Mesendoderm (in vitro differentiated cells): ENCODE measurements at places on chromosomes 3 and 15.

GRCh38 chr3:197749315-197749600 is 425 bp upstream of the FYTTD1 start:
- DNase-seq: peak; percentile 65
- H3K4me3 ChIP-seq: peak overlapping the region; percentile 40
- H3K36me3 ChIP-seq: no peaks in the 10 kb centered on the region

GRCh38 chr3:52809662-52810377 is 15.2 kb downstream of the ITIH3 start:
- H3K36me3 ChIP-seq: no peaks in the 10 kb centered on the region
- H3K27ac ChIP-seq: no peak overlapping the region
- H3K4me1 ChIP-seq: no peaks in the 10 kb centered on the region
- DNase-seq: no peak
- no peak overlapping the region for H3K4me3 ChIP-seq

- H3K4me1 ChIP-seq: no peaks in the 10 kb centered on the region
- no peak overlapping the region for H3K4me3 ChIP-seq
- H3K27me3 ChIP-seq: no peaks in the 10 kb centered on the region
Measured at GRCh38 chr3:38224357-38224756, 41.3 kb upstream of the SLC22A13 start.

DNA sequence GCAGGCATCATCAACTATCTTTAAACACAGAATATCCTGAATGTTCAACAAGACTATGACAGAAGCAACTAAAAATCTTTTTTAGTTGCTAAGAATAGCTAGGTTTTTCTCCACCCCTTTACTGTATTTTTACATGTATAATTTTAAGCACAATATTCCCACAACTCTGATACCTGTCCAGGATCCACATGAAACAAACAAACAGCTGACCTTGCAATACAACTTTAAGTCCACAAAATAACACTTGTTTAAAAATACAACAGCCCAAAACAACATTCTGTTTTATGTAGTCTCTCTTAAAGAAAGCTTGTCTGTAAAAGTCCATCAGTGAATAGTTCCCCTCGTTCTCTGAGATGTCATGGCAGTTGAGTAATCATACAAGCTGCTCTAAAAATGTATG is 41.1 kb downstream of the IFT57 start:
- H3K4me3 ChIP-seq: no peak overlapping the region
- H3K36me3 ChIP-seq: no peaks in the 10 kb centered on the region
- no peak for DNase-seq
- H3K27ac ChIP-seq: no peak overlapping the region
- no peaks in the 10 kb centered on the region for H3K4me1 ChIP-seq

DNA sequence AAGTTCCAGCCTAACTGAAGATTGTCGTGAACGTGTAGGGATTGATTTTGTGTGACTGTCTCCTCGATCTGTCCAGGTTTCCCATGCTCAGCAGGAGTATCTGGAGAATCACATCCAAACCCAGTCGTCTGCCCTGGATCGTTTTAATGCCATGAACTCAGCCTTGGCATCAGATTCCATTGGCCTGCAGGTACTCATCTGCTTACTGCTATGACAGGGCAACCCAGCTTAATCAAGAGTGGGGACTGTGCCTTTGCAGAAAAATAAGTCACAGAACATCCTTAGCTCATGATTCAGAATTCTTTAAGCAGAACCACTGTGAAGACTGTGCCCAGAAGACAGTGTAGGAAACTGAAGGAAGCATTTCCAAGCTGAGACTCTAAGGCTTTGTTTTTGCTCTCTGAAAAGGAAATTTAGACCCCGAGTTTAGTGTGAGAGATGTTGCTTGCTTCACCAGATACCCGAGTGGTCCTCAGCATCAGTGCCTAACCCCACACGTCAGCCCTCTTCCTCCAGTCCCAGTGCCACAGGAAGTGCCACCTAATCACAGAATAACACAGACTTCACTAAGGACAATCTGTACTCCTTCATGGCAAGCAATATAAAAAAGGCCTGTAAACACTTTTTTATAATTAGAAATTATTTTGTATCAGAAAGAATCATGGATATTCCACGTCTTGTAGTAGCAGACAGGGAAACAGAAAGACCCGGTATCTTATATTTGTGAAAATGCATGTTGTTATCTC is 34.2 kb downstream of the MYZAP start:
- H3K27me3 ChIP-seq: no peaks in the 10 kb centered on the region
- H3K36me3 ChIP-seq: no peaks in the 10 kb centered on the region
- no peak for DNase-seq
- no peak overlapping the region for H3K27ac ChIP-seq
- no peaks in the 10 kb centered on the region for H3K4me1 ChIP-seq

DNA sequence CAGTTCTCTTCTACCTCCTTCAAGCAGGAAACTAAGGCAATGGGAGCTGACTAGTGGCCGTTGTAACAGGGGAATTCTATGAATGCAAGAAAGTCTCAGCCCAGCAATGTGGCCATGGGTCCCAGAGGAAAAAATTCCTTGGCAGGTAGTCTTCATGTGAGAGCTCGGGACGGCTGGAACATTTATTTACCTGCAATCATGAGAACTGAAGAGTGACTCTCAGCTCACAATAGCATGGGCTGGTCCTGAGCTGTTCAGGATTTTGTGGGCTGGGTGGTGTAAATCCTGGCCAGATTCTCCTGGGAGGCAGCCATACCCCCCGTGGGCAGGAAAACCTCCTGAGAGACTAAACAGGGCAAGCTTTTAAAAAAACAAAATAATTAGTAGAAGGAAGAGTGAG is 330.3 kb upstream of the CTNNB1 start:
- peak; percentile 63 for DNase-seq
- H3K27ac ChIP-seq: no peak overlapping the region
- no peaks in the 10 kb centered on the region for H3K27me3 ChIP-seq
- H3K36me3 ChIP-seq: no peaks in the 10 kb centered on the region

DNA sequence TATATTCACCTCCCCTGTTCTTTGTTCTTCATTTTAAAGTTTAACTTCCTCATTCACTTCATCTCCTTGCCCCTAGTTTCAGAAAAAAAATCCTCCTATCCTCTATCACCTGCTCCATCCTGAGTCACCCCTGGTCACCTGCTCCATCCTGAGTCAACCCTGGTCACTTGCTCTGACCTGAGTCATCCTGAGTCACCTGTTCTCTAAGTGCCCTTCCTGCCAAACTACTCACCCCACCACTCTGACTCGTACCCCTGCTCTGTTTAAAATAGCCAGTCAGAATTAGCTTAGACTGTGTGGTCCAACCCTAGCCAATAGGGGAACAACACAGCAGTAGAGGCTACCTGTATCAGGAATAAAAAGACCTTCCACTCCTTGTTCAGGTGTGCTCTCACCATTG is 716.9 kb downstream of the ZBBX start:
- H3K36me3 ChIP-seq: no peaks in the 10 kb centered on the region
- no peaks in the 10 kb centered on the region for H3K27me3 ChIP-seq
- no peaks in the 10 kb centered on the region for H3K4me1 ChIP-seq

- no peaks in the 10 kb centered on the region for H3K4me1 ChIP-seq
- DNase-seq: no peak
- no peaks in the 10 kb centered on the region for H3K36me3 ChIP-seq
- no peak overlapping the region for H3K4me3 ChIP-seq
Measured at GRCh38 chr15:98433856-98434255, 214.5 kb upstream of the IGF1R start.

GRCh38 chr3:39639344-39640236 is 169.8 kb upstream of the MYRIP start:
- H3K27ac ChIP-seq: no peak overlapping the region
- no peaks in the 10 kb centered on the region for H3K27me3 ChIP-seq
- no peak overlapping the region for H3K4me3 ChIP-seq
- DNase-seq: peak; percentile 94
- H3K4me1 ChIP-seq: peaks cover 2% of the 10 kb centered on the region

- no peak overlapping the region for H3K27ac ChIP-seq
- DNase-seq: no peak
- no peaks in the 10 kb centered on the region for H3K36me3 ChIP-seq
- H3K4me1 ChIP-seq: no peaks in the 10 kb centered on the region
Measured at GRCh38 chr15:42819786-42820185, 82.9 kb upstream of the CDAN1 start.

- no peak overlapping the region for H3K4me3 ChIP-seq
- DNase-seq: peak; percentile 7
- H3K27ac ChIP-seq: no peak overlapping the region
- no peaks in the 10 kb centered on the region for H3K27me3 ChIP-seq
Measured at GRCh38 chr15:28933710-28934445, 48.1 kb downstream of the APBA2 start.

DNA sequence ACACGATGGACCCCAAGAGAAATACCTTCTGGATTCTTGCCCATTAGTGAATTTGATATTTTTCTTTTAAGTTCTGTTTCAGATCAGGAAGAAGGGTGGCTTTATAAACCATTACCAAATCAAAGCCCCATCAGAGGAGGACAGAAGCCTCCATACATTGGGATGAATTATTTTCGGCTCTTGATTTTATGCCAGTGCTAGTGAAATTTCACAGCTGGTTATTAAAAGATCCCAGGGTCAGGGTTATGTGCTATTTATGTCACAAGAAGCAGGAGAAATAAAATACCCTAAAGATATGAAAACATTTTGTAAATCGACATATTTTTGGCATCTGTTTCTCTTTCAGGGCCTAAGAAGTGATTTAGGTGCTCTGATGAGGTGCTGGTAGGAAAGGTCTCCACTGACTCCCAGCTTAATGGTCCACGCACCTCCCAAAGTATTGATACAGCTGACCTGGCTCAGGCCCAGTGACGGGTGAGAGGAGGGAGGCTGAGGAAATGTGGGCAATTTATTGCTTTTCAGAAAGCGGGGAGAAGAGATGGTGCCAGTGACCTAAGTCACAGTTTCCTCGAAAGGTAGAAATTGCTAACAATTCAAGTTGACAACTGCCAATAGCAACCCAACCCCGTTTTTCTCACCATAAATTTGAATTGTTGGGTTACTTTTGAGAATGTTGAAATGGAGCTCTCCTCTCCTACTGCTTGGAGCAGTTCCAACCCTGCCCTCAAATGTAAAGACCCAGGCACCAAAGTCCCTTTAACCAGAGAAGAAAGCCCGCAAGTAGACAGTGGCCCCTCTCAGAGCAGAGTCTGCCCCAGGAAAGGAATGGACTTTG is 315.6 kb upstream of the NR2E3 start:
- no peak overlapping the region for H3K27ac ChIP-seq
- no peak overlapping the region for H3K4me3 ChIP-seq
- no peaks in the 10 kb centered on the region for H3K4me1 ChIP-seq
- H3K36me3 ChIP-seq: no peaks in the 10 kb centered on the region
- DNase-seq: no peak

DNA sequence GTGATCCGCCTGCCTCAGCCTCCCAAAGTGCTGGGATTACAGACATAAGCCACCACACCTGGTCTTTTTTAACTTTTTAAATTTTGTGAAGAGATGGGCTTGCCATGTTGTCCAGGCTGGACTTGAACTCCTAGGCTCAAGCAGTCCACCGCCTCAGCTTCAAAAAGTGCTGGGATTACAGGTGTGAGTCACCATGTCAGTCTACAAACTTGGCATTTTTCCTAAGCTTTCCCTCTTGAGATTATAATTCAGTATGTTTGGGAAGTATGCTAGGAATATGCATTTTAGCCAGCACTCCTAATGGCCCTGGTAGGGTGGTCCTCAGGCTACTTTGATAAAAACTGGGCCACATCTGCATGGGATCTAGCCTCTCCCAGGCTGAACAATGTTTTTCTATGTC is 4.4 kb downstream of the WDR73 start:
- no peak overlapping the region for H3K4me3 ChIP-seq
- H3K27me3 ChIP-seq: no peaks in the 10 kb centered on the region
- peaks cover 2% of the 10 kb centered on the region for H3K4me1 ChIP-seq

DNA sequence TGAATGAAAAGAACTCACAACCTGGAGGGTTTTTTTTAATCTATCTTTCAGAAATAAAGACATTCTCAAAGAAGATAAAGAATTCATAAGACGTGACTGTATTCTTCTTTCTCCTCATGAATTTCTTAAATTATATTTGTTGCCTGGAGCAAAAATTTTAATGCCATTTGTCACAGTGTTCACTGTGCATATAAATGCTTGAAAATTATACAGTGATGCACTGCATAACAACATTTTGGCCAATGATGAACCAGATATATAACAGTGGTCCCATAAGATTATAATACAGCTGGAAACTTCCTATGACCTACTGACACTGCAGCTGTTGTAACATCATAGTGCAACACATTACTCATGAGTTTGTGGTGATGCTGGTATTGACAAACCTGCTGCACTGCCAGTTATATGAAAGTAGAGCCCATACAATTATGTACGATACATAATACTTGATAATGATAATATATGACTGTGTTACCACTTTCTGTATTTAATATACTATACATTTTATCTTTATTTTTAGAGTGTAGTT is 67.3 kb downstream of the P2RY1 start:
- no peak overlapping the region for H3K27ac ChIP-seq
- no peaks in the 10 kb centered on the region for H3K4me1 ChIP-seq
- no peak for DNase-seq
- H3K36me3 ChIP-seq: no peaks in the 10 kb centered on the region
- no peak overlapping the region for H3K4me3 ChIP-seq

DNA sequence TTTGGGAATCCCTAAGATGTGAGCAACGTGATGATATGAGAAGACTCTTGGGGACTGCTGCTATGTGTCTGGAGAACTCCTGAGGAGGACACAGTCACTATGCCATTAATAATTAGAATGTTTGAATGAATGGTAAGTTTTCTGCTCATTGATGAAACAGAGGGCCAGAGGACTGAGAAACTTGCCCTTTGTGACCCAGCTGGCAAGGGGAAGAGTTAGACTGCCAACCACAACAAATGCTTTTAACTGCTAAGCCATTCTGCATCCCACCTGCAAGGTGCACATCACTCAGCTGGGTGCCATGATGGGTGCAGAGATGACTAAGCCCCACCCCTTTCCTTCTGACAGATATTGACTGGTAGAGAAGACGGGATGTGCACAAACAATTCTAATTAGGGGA is 249.6 kb downstream of the THRB start:
- H3K27ac ChIP-seq: no peak overlapping the region
- H3K4me1 ChIP-seq: peaks cover 3% of the 10 kb centered on the region
- no peak overlapping the region for H3K4me3 ChIP-seq

DNA sequence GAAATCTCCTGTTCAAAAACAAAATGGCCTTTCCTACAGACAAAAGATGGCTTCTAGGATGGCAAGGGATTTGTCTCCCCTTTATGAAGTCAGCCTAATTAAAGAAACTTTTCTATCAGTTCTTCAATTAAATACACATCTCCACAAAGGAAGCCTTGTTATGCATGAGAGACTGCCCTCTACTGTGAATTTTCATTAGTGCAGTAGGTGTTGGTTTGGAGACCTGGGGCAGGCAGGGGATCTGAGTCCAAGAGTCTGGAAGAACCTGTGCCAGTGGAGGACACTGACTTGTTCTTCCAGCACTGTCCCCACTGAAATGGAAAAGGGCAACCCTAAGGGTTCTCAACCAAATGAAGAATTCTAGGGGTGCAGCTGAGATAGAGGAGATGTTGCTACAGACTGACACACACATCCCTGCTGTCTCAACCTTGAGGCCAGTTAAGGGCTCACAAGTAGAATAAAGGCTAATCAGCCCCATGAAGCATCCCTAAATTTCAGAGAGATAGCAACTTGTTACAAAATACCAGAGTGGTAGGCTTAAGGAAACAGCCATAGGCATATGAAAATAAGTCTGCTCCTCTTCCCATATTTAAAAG is 174.0 kb upstream of the PRICKLE2 start:
- H3K4me3 ChIP-seq: no peak overlapping the region
- DNase-seq: peak; percentile 78
- H3K4me1 ChIP-seq: peaks cover 3% of the 10 kb centered on the region
- no peak overlapping the region for H3K27ac ChIP-seq

- no peak overlapping the region for H3K27ac ChIP-seq
- no peaks in the 10 kb centered on the region for H3K27me3 ChIP-seq
- H3K36me3 ChIP-seq: no peaks in the 10 kb centered on the region
- DNase-seq: no peak
- H3K4me1 ChIP-seq: peaks cover 2% of the 10 kb centered on the region
- H3K4me3 ChIP-seq: no peak overlapping the region
Measured at GRCh38 chr3:14605067-14605466, 46.5 kb upstream of the CCDC174 start.

GRCh38 chr3:108861401-108861800 is 38.8 kb downstream of the TRAT1 start:
- no peaks in the 10 kb centered on the region for H3K36me3 ChIP-seq
- no peak overlapping the region for H3K4me3 ChIP-seq
